ENCODE measurements at places on chromosomes 5 and 9.

GRCh38 chr5:77841616-77842015, 65.5 kb upstream of the TBCA start:
- no peak for DNase-seq

DNA sequence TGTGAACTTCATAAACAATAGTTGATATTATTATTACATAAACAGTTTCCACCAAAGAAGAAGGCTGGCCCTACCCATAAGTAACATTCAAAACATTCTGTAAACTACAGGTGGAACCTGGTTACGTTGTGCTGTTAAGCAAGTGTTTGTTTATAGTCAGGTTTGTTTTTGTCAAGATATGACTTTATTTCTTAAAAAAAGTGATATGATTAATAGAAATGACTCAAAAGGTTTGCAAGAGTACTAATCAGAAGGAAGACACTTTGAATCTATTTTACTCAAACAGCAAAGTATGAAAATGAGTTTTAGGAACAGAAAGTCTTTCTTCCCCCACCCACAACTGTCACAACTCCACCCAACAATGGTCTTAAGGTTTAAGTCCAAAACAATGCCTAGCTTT, 220.8 kb downstream of the PLK2 start:
- no peak for DNase-seq

DNA sequence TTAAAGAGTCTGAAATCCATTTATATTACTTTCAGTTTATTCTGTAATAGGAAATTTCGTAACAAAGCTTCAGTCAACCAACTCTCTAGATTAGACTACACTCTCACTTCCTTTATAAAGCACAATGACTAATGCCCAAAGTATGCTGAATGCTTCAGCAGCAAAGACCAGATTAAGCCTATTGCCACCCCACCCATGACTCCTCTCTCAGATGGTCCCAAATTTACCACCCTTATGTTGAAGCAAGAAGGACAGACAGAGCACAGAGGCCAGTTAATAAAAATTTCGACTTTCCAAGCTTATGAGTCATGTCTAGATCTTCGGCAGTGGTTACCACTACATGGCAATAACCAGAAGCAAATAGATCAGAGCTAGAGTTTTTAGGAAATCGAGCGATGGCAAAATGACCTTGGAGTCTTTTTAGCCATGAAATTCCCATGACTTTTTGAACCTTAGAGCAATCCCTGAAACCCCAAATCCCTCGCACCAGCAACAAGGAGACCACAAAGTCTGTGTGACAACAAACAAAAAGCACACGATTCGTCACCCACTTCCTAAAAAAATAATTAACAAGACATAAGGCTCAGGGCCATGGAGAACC, 287.8 kb upstream of the RASA1 start:
- DNase-seq: no peak

DNA sequence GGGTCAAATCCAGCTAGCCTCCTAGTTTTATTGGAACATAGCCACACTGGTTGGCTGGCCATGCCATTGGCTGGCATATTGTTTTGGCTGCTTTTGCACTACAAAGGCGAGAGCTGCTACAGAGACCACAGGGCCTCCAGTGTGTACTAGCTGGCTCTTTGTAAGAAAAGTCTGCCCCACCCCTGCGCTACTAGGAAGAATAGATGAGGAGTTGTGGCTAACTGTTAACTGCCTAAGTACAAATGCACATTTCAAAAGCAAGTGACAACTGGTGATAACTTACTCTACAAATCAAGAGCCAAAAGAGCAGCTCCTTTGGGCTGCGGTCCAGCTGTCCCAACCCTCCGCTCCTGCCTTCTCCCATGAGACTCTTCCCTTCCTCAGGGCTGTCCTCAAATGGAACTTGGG, 63.9 kb downstream of the SERINC5 start:
- peak; percentile 69 for DNase-seq

DNA sequence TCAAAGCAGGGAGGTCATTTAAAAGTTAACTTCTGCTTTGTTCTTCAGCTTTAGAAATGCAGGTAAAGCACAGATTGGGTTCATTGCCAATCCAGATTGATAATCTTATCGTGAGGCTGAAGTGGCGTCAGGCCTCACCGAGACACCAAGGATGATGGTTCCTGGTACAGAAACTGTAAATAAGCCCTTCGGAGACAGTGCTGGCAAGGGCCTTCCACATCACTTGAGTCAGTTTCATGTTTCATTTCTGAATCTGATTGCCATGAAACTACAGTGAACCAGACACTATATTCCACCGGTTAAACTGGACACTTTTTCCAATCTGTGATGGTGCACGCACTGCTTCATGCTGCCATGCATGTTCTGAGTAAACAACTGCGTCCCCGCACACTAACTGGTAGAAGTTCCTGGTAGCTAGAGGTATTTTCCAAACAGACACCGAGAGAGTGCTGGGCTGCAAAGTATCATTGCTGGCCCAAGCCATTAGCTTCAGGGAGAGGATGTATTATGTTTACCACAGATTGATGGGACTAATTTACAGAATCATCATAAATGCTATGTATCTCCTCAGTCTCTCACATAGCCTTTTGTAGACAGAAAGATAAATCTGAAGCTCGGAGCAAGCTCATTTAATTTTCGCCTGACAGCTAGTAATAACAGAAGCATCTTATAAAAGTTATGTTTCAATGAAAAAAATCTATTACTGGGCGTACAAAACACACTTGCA, 336.1 kb downstream of the GLIS3 start:
- DNase-seq: no peak

DNA sequence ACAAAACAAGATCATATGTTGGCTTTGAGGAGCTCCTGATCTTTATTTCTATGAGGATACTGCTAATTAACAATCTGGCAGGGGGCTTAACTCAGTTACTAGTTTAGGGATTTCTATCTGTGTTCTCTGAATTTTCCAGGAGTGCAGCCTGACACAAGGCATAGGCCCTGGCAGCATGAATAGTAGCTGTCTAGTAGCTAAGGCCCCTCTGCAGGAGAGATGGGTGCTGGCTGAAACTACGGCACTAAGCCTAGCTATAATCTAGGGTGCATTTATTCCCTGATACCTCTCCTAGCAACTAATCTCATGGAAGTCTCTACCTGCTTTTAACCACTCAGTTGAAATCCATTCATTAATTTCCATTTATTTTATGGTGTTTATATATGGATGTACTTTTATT, 268.2 kb downstream of the TMEM232 start:
- DNase-seq: no peak

Measured in activated CD8-positive, alpha-beta memory T cell treated with anti-CD3 and anti-CD28 coated beads for 24 hours (primary cell).